H9 (cell line): ENCODE measurements at places on chromosomes 4 and X.

GRCh38 chrX:20527558-20528011, 260.9 kb upstream of the RPS6KA3 start:
- no peak for DNase-seq

DNA sequence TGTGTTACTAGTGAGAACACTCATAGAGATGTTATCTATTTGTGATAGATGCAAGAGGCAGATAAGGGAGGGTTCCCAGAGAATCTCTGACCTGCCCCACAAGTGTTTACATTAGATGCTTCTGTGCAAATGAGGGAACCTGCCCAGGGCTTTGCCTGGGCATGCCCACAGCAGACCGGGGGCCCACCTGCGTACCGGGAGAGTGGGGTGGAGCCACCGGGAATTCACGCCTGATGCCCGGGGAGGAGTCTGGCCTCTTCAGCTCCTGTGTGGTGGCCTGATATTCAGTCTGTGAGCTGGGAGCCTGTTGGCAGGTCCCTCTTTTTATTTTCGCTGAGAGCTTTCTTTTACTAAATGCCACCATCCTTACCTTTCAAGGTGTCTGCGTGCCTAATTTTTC, 155.7 kb downstream of the SNCA start:
- peak; percentile 95 for DNase-seq

GRCh38 chr4:52966172-52966571, 104.1 kb downstream of the RASL11B start:
- no peak for DNase-seq

DNA sequence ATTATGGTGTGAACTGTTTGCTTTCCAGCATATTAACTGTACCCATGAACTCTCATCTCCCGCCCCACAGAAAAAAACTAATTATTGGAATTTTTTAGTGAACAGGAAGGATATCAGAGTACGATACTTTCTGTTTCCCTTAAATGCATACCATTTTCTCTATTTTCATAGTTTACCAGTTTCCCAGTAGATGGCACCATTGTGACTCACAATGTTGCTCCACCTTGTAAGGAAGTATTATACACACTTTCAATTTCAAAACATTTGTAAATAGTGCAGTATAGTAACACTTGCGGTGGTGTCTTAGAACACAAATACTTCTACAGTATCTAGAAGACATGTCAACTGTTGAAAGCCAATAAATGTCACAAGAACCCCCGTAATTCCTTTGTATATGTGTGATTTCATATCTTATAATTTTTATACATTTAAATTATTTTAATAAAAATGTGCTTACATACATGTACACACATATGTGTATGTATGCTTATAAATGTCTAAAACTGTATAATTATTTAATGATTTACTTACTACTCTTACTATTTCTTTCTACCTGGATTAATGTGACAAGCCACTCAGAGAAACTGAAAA, 167.3 kb downstream of the SLIT2 start:
- DNase-seq: no peak

DNA sequence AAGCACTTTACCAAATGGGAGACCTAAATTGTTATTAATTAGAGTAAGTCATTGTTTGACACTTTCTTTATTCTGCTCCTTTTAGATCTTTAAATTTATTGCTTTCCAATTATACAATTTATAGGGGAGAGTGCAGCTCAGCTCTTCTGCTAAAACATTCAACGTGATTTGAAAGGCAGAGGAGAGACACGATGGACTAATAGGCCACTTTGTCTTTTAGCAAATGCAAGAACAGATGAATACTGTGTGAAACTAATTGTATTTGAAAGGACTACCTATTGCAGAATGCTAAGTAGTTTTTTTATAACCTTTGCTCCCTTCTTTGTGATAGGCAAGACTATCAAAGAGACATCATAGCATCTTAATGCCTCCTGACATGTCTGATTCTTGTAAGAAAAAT, 320.4 kb upstream of the KLF3 start:
- no peak for DNase-seq

DNA sequence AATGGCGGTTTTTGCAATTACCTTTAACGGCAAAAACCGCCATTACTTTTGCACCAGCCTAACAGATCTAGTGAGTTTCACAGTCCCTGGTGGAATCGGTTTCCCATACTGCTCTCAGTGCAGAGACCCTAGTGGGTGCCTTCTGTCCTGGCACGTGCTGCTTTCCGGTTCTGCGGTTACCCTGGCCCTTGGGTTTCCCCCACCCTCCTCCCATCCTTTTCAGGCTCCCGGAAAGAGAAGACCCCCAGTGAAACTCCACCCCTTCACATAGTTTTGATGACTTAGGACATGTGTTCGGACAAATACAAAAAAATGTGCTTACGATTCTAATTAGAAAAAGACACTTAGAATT, 36.9 kb downstream of the NLGN3 start:
- DNase-seq: peak; percentile 34

- peak; percentile 32 for DNase-seq
These were observed 30.7 kb downstream of the MSN start for GRCh38 chrX:65697915-65698796.

- DNase-seq: no peak
These were observed 111.9 kb upstream of the EDNRA start for GRCh38 chr4:147368948-147369347.

DNA sequence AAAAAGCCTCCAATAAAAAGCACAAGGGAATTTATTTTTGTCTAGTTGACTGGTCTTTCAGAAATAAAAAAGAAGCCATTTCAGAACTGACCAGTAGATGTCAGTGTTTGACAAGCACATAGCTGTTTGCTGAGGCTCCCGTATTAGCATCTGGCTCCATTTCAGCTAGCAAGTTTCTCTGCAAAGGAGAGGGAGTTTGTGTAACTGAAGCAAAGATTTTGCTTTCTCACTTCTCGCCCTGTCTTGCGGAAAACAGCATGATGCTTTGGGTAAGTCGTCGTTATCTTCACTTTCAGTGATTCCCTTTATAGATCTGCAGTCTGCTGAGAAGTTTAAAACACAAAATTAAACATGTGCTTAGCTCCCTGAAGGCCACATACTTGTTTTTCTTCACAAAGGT, 85.5 kb downstream of the CT47B1 start:
- peak; percentile 27 for DNase-seq

DNA sequence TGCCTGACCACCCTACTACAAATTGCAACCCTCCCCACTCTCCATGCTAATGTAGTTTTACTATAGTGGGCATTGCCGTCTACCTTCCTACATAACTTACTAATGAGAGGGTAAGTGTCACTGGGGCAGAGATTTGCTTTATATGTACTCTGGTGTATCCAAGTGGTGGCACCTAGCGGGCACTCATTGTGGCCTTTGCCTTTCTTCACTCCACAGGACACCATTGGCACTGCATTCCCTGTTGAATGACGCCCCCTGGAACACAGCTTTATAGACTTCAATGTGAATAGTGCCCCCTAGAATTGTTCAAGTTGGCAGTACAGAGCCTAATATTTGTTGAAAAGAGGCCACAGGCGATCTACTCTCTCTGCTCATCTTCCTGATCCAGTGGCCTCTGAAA, 215.8 kb downstream of the MID1IP1 start:
- no peak for DNase-seq

DNA sequence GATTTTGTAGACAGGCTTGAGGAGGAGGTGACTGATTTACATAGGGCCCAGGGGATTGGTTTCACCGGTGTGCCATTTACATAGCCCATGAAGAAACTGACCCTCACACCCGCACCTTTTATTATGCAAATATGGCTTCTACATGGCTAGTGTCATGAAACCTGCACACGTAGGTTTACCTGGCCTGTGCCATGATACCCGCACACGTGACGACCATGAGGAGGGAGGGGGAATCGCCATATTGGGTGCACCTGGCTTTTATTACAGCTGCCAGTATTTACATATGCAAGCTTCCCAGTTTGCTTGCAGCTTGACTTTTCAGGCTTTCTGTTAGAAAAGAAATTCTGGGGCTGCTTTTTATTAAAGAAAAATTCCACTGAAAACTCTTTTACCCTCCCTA, 359.7 kb downstream of the ADAM29 start:
- DNase-seq: peak; percentile 39

GRCh38 chr4:77617203-77617602, 11.6 kb downstream of the CXCL13 start:
- no peak for DNase-seq

GRCh38 chr4:36461344-36461743, 179.9 kb downstream of the DTHD1 start:
- DNase-seq: no peak

- DNase-seq: peak; percentile 90
These were observed 1.2 kb downstream of the GABRB1 start for GRCh38 chr4:47032405-47033106.

DNA sequence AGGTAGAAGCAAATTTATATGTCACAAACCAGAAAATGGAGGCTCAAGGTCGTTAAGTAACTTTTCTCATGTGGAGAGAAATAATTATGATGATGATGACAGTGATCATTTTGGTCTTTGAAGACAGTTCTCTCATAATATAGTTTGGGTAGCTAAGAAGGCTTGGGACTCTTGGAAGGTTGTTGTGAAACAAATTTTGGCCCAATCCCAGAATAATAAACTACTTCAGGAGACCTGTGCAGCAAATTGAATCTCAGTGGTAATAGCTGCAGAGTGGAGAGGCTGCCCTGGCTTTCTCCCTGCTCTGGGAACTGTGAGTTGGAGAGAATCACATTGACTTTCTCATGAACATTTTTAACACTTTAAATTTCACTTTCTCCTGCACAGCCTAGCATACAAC, 217.2 kb upstream of the BOD1L1 start:
- DNase-seq: no peak

DNA sequence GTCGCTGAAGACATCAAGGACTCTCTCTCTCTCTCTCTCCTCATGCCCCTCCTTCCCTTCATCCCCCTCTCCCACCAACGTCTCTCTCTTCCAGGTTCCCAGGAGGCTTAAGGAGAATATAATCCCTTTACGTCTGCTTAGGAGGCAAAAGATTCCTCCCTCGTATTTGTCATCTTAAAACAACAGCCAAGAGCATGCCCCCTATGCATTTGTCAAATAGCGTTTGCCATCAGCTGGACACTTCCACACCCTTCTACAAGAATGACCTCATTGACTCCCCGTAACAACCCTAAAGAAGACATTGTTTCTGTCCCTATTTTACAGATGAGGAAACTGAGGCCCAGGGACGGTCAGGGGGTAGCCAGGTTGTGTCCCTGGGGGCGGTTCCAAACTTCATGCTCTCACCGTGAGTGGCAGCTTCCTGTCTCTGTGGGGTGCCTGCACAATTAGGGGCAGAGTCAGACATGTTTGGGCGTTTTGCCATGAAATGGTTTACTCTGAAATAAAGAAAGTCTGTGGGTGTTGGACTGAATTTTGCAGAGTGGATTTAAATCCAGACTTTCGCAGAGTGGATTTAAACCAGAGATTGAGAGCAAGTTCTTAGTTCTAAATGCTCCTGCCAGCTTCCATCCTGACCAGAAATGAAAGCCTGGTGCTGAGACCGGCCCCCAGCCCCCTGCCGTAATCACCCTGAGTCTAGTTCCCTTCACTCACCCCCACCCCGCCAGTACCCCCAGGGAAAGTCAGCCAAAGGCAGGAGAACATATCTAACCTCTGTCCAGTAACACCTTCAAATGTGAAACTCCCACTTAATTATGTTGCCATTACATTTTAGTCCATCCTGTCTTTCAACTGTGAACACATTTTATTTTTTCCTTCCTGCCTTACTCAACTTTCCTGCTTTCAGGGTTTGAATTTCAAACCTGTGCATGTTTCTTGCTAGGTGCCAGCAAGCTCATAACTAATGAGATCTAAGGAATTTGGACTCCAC, 44.3 kb upstream of the TBL1X start:
- DNase-seq: no peak

DNA sequence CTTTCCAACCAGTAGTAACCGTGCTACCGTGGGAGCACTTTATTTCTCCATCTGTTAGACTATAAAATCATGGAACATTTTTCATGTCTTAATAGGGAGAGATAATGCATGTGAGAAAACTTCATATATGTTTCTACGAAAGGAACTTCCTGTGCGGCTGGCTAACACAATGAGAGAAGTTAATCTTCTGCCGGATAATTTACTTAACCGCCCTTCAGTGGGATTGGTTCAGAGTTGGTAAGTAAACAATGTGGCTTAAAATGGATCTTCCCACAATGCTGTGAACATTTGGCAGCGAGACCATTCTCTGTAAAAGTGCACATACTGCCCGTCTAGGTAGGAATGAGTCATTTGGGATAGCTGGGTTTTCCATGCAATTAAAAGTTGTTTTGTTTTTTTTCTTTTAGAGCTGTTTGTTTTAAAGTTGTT, 29.6 kb downstream of the PDK3 start:
- DNase-seq: no peak

- DNase-seq: no peak
These were observed 774.8 kb upstream of the TENM3 start for GRCh38 chr4:181468451-181468850.

GRCh38 chrX:15310117-15310516, 5.3 kb downstream of the ASB11 start:
- no peak for DNase-seq

- DNase-seq: no peak
These were observed 34.7 kb downstream of the LUZP4 start for GRCh38 chrX:115324194-115324593.

GRCh38 chr4:189073739-189074138, 866.9 kb upstream of the FRG1 start:
- DNase-seq: no peak

DNA sequence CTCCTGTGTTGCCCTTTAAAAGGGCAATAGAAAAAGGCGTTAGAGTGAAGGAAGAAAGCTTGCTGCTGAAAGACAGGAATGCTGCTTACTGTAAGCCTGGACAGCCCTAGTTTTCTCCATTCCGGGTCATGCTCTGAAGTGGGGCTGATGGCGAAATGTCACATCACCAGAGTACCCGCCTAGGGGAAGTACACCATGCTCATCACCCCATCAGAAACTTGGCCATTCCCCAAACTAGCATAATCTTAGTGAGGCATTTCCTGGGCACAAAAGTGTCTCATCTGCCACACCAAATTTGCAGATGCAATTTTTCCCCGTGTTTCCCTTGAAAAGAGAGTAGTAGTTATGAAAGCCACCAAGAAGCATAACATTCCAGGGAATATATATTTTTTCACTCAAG, 47.8 kb upstream of the CAMK2D start:
- DNase-seq: no peak

DNA sequence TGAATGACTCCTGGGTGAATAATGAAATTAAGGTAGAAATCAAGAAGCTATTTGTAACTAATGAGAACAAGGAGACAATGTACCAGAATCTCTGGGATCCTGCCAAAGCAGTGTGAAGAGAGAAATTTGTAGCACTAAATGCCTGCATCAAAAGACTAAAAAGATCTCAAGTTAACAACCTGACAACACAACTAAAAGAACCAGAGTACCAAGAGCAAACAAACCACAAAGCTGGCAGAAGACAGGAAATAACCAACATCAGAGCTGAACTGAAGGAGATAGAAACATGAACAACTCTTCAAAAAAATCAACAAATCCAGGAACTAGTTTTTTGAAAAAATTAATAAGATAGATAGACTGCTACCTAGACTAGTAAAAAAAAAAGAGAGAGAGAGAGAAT, 8.4 kb downstream of the CFAP299 start:
- no peak for DNase-seq

DNA sequence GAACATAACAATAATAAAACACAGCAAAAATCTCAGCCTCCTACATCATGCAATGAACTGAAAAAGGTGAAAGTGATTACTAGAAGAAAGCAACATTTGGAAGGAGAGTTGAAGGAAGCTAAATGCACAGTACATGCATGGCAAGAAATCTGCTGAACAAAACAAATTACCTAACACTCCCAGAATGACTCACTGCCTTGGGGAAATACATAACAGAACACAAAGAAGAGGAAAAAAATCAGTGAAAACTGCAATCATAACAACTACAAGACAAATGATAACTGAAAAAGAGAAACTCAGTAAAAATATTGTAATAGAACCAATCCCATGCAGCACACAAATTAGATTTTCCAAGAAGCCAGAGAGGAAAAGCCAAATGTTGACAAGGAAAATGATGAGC, 1513.2 kb downstream of the ARAP2 start:
- no peak for DNase-seq
